Smooth muscle cell of the coronary artery (primary cell): ENCODE measurements at places on chromosomes 2 and 18. TPM values are rescaled to one million over a fixed set of nuclear protein-coding genes. Genes with fewer than 3 reads are reported as not detected.

CLEC4F gene
- total RNA-seq, result not detected in 2 replicates

CAPN14 gene
- total RNA-seq, result 0.08 and 0.12 TPM in 2 replicates

SEMA4C gene
- 19.3 and 20.2 TPM in 2 replicates for total RNA-seq

HOXD13 gene
- not detected in 2 replicates for total RNA-seq

VPS4B gene
- 25.7 and 35.9 TPM in 2 replicates for total RNA-seq

STPG4 gene
- total RNA-seq, result 0.23 TPM in 2 replicates

LYG1 gene
- total RNA-seq, result not detected in 2 replicates

OR6B2 gene
- not detected in 2 replicates for total RNA-seq

CPO gene
- total RNA-seq, result 0.47 TPM in 1 of 2 replicates, not detected in the other

CDK15 gene
- 0.08 and 0.23 TPM in 2 replicates for total RNA-seq

TMEM150A gene
- total RNA-seq, result 8.6 and 11.0 TPM in 2 replicates

MDH1B gene
- total RNA-seq, result 0.82 and 0.83 TPM in 2 replicates

NCKAP5 gene
- total RNA-seq, result 1.4 and 1.7 TPM in 2 replicates

RAB27B gene
- 1.3 and 15.4 TPM in 2 replicates for total RNA-seq

PRKAG3 gene
- total RNA-seq, result 4.1 TPM in 1 of 2 replicates, not detected in the other

MROH2A gene
- total RNA-seq, result 0.15 TPM in 1 of 2 replicates, not detected in the other

UGT1A4 gene
- not detected in 2 replicates for total RNA-seq

MATN3 gene
- 0.23 and 1.1 TPM in 2 replicates for total RNA-seq

ANKRD39 gene
- 6.2 and 6.4 TPM in 2 replicates for total RNA-seq

CDH7 gene
- total RNA-seq, result not detected in 2 replicates

REG3G gene
- total RNA-seq, result not detected in 2 replicates

NPHP1 gene
- 3.6 and 7.5 TPM in 2 replicates for total RNA-seq

PLCL1 gene
- 2.5 and 15.6 TPM in 2 replicates for total RNA-seq

RAPH1 gene
- 12.4 and 16.5 TPM in 2 replicates for total RNA-seq

TCF7L1 gene
- 1.9 and 2.0 TPM in 2 replicates for total RNA-seq

CCDC141 gene
- under 0.01 and 0.15 TPM in 2 replicates for total RNA-seq

RAD51AP2 gene
- total RNA-seq, result under 0.01 TPM in 1 of 2 replicates, not detected in the other

TUBA3E gene
- not detected in 2 replicates for total RNA-seq

NT5DC4 gene
- total RNA-seq, result not detected in 2 replicates

TDRD15 gene
- not detected in 2 replicates for total RNA-seq

POU3F3 gene
- 2.3 TPM in 1 of 2 replicates, not detected in the other for total RNA-seq

GKN2 gene
- 0.23 TPM in 1 of 2 replicates, not detected in the other for total RNA-seq

NABP1 gene
- 36.8 and 102 TPM in 2 replicates for total RNA-seq

EFHD1 gene
- 0.23 and 0.30 TPM in 2 replicates for total RNA-seq

BZW1 gene
- 373 and 475 TPM in 2 replicates for total RNA-seq

ANKRD36 gene
- total RNA-seq, result 22.9 and 25.4 TPM in 2 replicates

SKOR2 gene
- not detected in 2 replicates for total RNA-seq

FKBP7 gene
- 33.8 and 51.4 TPM in 2 replicates for total RNA-seq

ICOS gene
- not detected in 2 replicates for total RNA-seq

OTOS gene
- 0.23 TPM in 1 of 2 replicates, not detected in the other for total RNA-seq

DSG1 gene
- not detected in 2 replicates for total RNA-seq

AAMP gene
- total RNA-seq, result 117 and 137 TPM in 2 replicates

ARHGAP28 gene
- 0.08 and 7.0 TPM in 2 replicates for total RNA-seq
